Thymus (tissue), 14 donors: ENCODE measurements at places on chromosomes 4 and X. TPM values are rescaled to one million over a fixed set of nuclear protein-coding genes. Genes with fewer than 3 reads are reported as not detected.

Gene FAM156B
- total RNA-seq = 8.4 TPM

GRCh38 chrX:19121898-19122640 lies at the start of gene ADGRG2:
Gene ADGRG2 (minus strand): TSS chrX:19122468. CDS start chrX:19068834, 53,634 bp downstream.
- no peak for DNase-seq

DNA sequence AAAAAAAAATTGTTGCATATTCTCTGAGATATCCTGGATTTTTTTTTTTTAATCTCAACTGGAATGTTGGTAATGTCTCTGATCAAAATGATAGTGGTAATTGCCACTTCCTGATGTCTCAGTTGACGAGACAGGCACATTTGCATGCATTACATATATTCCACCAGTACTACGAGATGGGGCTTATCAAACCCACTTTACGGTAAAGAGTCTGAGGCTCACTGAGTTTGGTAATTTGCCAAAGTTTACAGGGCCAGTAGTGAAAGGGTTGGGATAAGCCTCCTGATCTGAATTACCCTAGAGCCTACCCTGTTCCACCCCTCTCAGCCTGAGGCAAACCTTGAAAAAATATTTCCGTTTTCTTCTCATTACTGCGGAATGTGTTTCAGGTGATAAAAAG lies 5.3 kb downstream of the MAGEB2 start:
- no peak for DNase-seq

Gene PABPC5
- 0.24 TPM for total RNA-seq

Gene PRDM8
- 1.3 TPM for total RNA-seq

Gene MSANTD1
- 0.33 TPM for total RNA-seq

DNA sequence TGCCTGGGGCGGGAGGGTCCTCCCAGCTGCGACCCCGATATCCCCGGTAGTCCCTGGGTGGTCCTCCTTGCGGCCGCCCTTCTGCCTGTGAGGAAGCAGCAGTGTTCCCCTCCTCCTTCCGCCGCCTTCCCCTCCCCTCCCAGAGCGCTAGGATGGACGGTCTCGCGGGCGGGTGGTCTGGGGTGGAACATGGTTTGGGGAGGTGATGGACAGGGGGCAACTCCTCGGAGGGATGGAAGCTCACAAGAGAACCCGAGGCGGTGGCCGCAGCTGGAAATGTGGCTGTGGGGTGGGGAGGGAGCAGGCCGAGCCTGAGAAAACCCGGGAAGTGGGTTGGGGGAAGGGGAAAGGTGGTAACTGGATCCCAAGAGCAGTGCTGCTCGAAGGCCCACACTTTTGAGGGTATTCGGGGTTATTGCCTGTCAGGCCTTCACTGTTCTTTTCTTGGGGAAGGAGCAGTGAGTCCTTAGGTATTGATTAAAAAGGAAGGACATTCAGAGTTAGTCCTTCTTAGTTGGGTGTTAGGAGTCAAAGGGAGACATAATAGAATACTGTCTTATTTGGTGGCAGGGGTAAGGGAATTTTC lies 581 bp downstream of the UBE2K start:
- peak; percentile 22 for DNase-seq

- no peak for DNase-seq
Observed at GRCh38 chrX:153983321-153983801, 10.8 kb downstream of the TMEM187 start.

DNA sequence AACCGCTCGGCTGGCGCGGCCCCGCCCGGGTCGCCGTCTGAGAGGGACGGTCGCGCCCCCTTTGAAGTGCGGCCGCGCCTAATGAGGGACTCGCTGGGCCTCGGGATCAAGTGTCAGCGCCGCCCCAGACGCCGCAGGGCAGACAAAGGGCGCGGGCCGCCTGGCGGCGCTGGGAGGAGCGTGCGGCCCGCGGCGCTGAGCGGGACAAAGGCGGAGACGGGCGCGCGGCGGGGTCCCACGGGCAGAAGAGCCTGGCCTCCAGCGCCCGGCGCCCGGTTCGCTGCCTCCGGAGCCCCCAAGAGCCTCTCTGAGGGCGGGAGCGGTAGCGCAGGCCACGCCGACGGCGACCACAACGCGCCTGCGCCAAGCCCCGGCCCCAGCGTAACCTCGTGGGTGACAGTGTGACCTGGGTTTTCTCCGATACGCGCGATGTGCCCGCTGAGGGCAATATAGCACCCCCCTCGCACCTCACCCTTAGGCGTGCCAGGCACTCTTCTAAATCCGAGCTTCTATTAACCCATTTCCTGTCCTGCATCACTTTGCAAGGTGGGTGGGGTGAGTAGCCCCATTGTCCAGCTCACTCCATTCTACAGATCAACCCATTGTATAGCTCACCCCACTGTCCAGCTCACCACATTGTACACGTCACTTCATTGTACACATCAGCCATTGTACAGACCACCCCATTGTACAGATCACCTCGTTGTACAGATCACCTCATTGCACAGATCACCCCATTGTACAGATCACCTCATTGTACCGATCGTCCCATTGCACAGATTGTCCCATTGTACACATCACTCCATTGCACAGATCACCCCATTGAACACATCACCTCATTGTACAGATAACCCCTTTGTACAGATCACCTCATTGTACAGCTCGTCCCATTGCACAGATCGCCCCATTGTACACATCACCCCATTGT lies 33.7 kb upstream of the STX18 start:
- no peak for DNase-seq

DNA sequence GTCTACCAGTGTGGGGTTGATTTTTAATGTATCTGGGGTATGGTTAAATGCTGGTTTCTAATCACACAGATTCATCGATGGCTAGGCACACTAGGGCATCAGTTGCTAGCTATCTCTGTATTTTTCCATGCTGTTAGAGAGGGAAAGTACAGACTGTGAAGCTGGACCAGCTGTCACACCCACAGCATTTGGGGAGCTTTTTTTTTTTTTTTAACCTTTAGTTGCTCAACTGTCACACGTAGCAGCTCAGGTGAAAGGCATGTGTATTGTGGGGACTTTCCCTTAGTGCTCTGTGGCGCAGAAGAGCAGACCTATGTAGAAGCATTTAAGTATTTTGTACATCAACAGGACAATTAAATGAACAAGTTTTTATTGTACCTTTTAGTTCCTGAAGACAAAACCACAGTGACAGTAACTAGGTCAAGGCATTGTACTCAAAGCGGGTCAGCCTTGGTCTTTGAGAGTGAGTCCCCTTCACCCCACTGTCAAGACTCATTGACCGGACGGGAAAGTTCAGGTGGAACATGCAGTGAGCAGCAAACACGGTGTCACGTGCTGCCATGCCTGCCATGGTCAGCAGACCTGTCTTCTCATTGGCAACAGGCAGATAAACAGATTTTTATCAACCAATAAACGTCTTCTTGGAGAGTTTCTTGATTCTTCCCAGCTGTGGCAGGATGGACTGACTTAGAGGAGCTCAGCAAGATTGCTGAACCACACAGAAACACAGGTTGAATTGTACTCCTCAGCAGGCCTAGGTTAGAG lies 65.3 kb downstream of the CASP3 start:
- no peak for DNase-seq

- no peak for DNase-seq
Observed at GRCh38 chr4:105267280-105267679, 120.6 kb downstream of the TET2 start.

DNA sequence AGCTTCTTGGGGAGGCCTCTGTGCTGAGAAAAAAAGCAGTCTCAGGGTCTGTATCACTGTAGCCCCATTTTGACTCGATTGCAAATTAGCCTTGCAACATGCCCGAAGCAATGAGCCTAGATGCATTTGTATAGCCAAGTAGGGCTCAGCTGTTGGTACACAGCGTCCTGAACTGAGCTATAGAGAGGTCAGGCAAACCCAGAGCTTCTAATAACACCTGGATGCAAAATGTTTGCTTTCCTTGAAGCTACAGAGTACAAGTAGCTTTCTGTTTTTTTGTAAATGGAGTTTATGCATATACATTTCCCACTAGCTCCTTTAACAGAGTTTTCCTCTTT lies 87.8 kb downstream of the PLAC1 start:
- no peak for DNase-seq

GRCh38 chrX:56233682-56234081 lies 1.5 kb downstream of the KLF8 start:
- no peak for DNase-seq

GRCh38 chrX:107204068-107204605 lies 2.1 kb downstream of the NUP62CL start:
- no peak for DNase-seq

GRCh38 chr4:55634417-55635128 lies 1.5 kb downstream of the NMU start:
- no peak for DNase-seq

GRCh38 chr4:1819816-1820215 lies 26.7 kb downstream of the FGFR3 start:
- DNase-seq = no peak

DNA sequence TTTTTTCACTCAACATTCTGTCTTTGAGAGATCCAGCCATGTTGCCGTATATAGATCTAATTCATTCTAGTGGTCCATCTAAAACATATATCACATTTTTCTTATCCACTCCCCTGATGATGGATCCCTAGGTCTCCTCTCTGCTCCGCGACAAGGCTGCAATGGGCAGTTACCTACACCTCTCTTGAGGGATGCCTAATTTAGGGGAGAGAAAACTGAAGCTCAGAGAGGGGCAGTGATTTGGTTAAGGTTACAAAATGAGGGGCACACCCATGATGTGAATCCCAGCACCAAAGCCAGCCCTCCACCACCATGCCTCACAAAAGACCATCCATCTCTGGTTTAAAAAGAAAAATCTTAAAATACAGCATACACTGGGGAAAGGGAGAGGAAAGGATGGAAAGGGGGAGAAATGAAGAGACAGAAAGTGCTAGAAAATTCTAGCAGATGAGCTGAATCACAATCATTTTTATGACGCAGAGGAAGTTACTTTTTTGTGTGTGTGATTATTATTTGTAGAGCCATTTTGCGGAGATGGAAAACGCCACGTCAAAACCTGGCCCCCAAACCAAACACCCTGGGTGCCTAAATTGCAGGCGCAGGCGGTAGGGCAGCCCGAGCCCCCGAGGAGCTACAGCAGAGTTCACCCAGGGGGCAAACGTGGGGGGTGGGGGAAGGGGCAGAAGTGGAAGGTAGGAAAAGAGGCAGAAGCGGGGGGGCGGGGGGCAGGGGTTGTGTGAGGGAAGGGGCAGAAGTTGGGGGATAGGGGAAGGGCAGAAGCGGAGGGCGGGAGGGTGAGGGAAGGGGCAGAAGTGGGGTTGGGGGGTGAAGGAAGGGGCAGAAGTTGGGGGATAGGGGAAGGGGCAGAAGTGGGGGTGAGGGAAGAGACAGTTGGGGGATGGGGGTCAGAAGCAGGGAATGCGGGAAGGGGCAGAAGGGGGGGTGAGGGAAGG lies 1.3 kb upstream of the TSPYL2 start:
- DNase-seq = no peak

Gene ZDHHC15
- total RNA-seq = 0.90 TPM

- peak; percentile 60 for DNase-seq
Observed at GRCh38 chr4:26609391-26609790, 25.5 kb downstream of the TBC1D19 start.

Gene NHSL2
- total RNA-seq = 0.80 TPM

DNA sequence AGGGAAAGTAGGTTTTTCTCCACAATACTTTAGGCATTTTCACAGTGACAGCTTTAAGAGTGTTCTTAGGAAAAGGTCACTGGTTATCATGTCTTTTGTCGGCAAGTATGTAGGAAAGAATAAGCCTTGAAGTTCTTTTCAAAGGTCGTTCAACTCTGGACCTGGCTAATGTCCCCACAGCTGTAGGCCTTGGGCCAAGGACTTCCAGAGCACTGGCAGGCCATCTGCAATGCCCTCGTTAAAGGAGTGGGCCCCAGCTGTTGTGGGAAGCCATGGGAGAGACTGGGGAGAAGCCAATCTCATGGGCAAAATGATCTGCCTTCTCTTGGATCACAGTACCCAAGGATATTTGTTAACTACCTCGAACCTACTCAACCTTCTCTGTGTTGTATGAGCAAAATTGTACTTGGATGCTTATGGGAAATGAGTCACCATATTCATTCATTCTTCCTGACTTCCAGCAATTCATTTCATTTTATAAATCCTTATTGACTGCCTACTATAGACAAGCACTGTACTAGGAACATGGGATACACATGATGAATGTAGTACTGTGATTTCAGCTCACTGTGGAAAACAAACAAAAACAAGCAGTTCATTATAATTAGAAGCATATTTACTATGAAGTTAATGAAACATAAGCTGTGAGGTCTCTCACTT lies 141.1 kb upstream of the KIT start:
- DNase-seq = no peak

Gene NAP1L3
- 3.8 TPM for total RNA-seq

DNA sequence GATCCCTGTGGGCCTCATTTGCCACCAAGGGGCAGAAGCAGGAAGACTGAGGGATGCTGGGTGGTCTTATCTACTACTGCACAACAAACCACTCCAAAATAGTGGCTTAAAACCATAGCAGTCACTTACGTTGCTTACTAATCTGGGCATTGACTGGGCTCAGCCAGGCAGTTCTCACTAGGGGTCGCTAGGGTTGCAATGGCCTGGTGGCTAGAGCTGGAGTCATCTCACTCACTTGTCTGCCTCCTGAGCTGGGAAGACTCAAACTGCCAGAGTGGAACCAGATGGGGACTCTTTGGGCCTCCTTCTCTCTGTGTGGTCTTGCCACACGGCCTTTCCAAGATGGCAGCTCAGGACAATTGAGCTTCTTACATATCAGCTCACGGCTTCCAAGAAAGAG lies 216.3 kb upstream of the BCOR start:
- no peak for DNase-seq

Gene WDFY3
- 8.3 TPM for total RNA-seq

- no peak for DNase-seq
Observed at GRCh38 chrX:42673301-42673810, 104.6 kb downstream of the PPP1R2C start.

Gene TMPRSS11D
- 0.05 TPM for total RNA-seq

- DNase-seq = no peak
Observed at GRCh38 chr4:19158107-19158809, 1093.4 kb upstream of the SLIT2 start.
